ENCODE measurements at places on chromosomes 7 and 10. TPM values are rescaled to one million over a fixed set of nuclear protein-coding genes. Genes with fewer than 3 reads are reported as not detected.

The SP4 gene
- 3.1 TPM for polyA plus RNA-seq

DNA sequence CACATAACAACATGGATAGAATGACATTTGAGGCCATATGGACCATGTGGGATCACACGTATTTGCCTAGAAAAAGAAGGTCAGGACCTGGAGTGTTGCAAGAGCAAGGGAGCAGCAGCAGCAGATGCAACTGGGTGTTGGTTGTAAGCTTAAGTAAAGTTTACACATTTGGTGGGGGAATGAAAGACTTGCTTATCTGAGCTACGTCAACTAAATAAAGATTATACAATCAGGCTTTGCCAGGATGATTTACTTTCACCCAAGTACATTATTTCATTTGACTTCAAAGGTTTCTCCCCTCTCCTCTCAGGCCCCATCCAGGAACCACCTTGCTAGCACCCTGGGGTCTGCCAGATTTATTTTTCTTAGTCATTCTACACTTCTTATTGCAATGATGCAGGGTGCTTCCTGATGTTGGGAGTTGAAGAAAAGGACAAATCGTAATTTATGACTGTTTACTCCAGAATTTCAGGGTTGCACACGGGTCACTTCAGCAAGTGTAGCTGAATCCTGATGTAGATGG is 591.9 kb upstream of the IGFBP3 start:
- DNase-seq = no peak

GRCh38 chr10:88178758-88179157 is 315.3 kb downstream of the PTEN start:
- no peak for DNase-seq

DNA sequence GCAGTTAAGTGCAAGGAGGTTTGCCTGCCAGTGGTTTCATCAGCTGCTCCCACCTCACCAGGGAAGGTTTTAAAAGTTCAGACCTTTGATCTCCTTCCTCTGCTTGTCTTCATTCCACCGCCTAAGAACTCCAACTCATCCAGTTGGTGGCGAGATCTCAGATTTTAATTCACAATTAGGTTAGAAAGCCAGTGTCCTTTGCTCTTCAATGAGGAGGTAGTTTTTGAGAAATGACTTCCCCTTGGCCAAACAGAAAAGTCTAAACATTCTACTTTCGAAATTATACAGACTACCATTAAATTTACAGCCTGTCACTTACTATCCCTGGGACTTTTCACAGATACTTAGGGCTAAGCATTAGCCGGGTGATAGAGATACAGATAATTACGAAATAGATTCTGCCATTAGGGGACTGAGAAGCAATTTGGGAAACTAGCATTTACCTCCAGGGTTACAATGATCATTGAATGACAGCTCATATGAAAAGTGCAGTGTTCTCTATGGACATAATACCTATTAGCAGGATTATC is 513.4 kb upstream of the GHITM start:
- no peak for DNase-seq

The MOGAT3 gene
- polyA plus RNA-seq = not detected

The ZNF398 gene
- polyA plus RNA-seq = 2.5 TPM

The CPN1 gene
- polyA plus RNA-seq = not detected

DNA sequence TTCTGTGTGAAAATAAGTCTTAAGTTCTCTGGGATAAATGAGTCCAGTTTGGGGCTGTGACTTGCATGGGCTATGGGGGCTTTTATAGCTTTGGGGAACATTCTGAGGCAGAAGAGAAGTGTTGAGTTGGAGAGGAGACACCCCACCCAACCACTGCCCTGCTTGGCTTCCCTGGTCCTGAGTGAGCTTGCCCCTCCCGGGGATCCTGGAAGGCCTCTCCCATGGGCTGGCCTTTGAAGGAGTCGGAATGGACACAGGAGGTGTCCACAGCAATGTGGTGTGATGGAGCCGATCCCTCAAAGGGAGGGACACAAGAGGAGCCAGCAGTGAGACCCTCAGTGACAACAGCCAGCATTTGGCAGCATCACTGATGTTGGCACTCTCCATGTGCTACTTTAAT is 89.8 kb downstream of the GLRX3 start:
- DNase-seq = no peak

- DNase-seq = no peak
Observed at GRCh38 chr7:87850836-87851593, 25.1 kb downstream of the SLC25A40 start.

DNA sequence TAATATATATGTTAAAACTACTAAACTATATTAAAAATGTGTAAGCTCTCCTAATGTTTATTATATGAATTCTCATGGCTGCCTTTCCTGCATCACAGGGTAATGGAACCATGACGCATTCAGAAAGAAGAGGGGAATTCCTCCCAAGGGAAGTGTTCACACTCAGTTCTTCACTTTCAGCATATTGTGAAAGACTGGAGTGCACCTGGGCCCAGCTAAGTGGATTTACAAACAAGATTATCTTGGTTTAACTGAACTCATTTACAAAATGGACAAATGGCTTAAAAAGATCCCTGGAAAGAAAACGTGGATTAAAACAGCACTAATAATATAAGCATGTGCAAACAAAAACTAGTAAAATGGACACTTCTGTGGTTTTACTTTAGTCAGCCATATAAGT is 149.8 kb downstream of the DOCK4 start:
- no peak for DNase-seq

The COL1A2 gene
- polyA plus RNA-seq = 115 TPM

The ZNF722 gene
- not detected for polyA plus RNA-seq

DNA sequence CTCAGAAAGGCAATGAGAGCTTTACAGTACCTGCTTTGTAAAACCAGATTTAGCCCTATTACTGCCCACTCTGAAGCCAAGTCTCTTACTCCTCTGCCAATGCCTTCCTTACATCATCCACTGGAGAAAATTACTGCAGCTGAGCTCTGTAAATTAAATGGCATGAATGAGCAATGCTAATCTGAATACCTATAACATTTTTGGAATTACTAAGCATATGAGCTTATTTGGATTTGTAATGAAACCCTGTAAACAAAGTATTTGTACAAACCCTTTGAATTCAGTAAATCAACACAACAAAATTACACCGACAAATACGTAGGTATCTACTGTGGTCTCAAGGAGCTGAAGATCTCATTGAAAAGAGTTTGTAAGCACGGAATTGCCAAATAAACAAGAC is 12.1 kb upstream of the CCNY start:
- DNase-seq = no peak

DNA sequence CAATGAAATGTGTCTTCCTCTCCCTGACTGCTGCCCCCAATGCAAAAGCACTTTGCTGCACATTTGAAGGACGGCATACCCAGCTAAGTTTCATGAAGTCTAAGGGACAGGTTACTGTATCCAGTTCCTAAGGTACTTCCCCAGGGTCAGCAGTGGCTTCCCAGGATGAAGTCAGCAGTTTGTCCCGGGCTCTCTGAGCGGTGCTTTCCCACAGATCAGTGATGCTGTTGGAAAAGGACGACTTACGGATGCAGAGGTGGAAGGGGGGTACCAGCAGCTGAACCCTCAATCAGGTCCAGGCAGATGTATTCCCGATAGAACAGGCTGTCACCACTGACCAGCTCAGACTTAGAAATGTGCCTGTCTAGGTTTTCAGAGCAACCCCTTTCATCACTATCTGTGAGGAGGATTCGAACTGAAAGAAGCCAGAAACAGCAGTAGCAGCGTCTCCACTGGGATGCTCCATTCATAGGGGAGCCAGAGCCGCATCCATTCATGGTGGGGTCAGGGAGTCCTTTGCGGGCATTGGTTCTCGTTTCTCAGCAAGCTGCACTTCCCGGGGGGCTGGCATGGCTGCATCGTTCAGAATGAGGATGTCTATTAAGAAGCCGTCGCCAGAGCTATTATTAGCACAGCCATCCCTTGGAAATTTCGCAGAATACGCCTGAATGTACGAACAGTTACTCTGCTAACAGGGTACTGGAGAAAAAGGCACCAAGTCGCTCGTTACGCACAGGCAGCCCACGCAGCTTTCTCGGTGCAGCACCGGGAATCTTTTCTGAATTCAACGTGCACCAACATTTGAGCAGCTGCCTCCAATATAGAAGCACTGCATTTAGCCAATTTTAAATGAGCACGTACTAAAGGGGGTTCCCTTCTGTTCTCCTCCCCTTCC is 303.7 kb downstream of the PRPF18 start:
- DNase-seq = peak; percentile 76

DNA sequence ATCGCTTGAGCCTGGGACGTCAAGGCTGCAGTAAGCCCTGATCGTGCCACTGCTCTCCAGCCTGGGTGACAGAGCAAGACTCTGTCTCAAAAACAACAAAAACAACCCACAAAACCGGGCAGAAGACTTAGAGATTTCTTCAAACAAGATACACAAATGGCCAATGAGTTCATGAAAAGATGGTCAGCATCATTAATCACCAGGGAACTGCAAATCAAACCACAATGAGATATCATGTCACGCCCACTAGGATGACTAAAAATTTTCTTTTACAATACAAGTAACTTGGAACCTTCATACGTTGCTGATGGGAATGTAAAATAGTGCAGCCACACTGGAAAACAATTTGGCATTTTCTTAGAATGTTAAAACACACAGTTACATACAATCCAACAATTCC is 77.3 kb upstream of the GRID1 start:
- DNase-seq = no peak

The ANKRD7 gene
- polyA plus RNA-seq = 1.1 TPM

GRCh38 chr10:71805776-71806703 is 32.7 kb upstream of the VSIR start:
- peak; percentile 72 for DNase-seq

DNA sequence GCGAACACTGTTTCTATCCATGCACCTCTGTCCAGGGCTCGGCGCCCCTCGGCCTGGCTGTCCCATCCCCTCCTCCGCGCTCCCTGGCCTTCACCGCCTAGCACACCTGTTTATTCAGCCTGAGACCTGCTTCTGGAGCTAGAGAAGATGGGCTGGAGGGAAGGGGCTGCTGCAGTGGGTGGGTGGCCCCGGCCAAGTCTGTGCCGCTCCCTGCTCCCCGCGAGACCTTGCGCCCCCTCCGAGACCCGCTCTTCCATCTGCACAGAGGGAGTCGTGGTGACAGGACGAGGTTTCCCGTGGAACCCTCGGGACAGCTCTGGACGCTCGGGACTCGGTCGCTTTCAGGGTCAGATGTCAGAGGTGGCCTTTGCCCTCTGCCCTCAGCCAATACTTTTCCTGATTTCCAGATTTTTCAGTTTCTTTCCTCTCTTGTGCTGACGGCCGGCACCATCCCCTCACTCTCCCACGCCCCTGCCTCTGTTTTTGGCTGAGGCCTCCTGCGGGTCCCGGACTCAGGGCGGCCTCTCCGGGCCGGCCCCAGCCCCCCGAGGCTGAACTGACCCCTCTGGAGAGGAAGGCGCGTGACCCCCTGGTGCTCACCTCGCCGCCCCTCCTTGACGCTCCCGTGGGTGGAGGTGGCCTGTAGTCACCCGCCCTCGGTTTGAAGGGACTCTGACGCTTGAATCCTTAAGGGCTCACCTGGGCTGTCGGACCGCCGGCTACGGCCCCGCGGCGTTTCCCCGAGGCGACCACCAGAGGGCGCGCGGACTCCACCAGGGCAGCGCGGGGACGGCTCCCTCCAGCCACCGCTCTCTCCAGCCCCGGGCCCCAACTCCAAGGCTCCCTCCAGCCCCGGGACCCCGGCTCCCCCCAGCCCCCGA is 15.6 kb downstream of the SHH start:
- DNase-seq = peak; percentile 81

- peak; percentile 96 for DNase-seq
Observed at GRCh38 chr7:76302347-76303201, at the start of gene HSPB1. TSS of gene HSPB1 (plus strand) at chr7:76302673. CDS start at chr7:76302713, 40 bp downstream.

DNA sequence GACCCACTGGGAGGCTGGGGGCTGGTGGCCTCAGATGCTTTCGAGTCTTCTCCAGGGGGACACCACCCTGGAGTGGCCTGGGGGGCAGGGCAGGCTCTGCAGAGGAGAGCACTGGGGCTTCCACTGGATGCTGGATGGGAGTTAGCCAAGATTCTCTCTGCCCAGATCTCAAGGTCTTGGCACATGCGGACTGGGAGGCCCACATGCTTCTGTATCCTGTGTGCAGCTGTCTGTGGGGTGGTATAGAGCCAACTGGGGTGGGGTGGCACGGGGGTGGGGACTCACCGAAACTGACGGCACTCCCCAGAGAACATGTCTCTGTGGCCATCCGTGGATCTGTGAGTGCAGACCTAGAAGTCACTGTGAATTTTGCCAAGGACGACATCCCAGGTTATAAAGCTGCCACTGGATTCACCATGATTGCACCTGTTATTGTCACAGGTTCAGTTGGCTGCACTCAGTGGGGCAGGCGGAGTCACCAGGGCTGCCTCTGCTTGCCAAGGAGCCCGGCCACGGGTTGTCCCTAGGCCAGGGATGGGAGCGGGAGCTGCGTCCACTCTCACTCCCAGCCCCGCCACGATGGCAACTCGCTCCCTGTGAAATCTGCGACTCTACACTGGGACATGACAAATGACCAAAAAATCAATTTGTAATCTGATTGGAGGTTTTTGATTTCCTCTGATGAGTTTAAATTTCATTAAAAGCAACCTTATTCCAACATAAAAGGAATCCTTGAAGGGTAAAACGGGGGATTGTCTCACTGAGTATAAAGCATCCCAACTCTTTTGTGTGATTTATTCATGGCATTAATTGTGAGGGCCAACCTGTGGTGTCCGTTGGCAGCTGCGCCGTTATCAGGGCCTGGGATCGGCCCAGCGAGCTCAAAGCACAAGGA is 131.3 kb downstream of the EBF3 start:
- no peak for DNase-seq

- no peak for DNase-seq
Observed at GRCh38 chr7:25996006-25996408, 156.0 kb upstream of the NFE2L3 start.

- no peak for DNase-seq
Observed at GRCh38 chr7:147296986-147297385, 1180.4 kb downstream of the CNTNAP2 start.

- DNase-seq = no peak
Observed at GRCh38 chr7:149140831-149141230, 6.4 kb upstream of the ZNF398 start.

The TAS2R41 gene
- polyA plus RNA-seq = not detected

The SLC29A3 gene
- 1.4 TPM for polyA plus RNA-seq

The BMPER gene
- polyA plus RNA-seq = 1.3 TPM

DNA sequence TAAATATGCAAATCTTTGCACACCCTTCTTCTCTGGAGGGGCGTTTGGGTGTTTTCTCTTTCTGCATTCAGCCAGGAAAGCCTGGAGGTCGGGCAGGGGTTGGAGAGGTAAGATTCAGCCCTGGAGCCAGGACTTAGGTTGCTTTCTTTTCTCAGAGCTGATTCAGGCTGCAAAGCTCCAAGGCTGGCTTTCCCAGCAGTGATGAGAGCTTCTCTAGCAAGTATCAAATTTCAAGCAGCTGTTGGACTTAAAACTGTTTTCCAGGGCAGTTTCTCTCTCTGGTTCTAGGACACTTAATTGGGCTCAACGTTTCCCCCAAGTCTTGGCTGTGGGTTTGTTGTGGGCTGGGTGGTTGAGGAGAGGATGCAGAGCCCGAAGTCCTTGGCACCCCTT is 608 bp downstream of the AKR1B10 start:
- DNase-seq = peak; percentile 59

- no peak for DNase-seq
Observed at GRCh38 chr7:112112822-112113255, 93.4 kb downstream of the DOCK4 start.

GRCh38 chr7:3860932-3861331 is 559.9 kb downstream of the SDK1 start:
- no peak for DNase-seq

The TFPI2 gene
- 6.5 TPM for polyA plus RNA-seq

Measured in right cardiac atrium (tissue), 5 donors.